ENCODE measurements at places on chromosomes 7 and 10. TPM values are rescaled to one million over a fixed set of nuclear protein-coding genes. Genes with fewer than 3 reads are reported as not detected.

The HOXA6 gene
- 0.34 TPM for total RNA-seq

The FGL2 gene
- total RNA-seq: 7.7 TPM

The WNT2 gene
- total RNA-seq: 0.31 TPM

The FFAR4 gene
- 0.37 TPM for total RNA-seq

The PPP1R3C gene
- 11.5 TPM for total RNA-seq

The OPN1SW gene
- not detected for total RNA-seq

The GDF10 gene
- 13.7 TPM for total RNA-seq

The TNRC18 gene
- 37.7 TPM for total RNA-seq

The CNNM1 gene
- 1.4 TPM for total RNA-seq

The MALRD1 gene
- 0.87 TPM for total RNA-seq

The PIP gene
- not detected for total RNA-seq

The A1CF gene
- total RNA-seq: 11.8 TPM

The TCERG1L gene
- 0.58 TPM for total RNA-seq

The ASAH2 gene
- 3.6 TPM for total RNA-seq

The SLC13A1 gene
- total RNA-seq: 0.09 TPM

The PAPSS2 gene
- 33.9 TPM for total RNA-seq

The GRM3 gene
- total RNA-seq: not detected

The CCDC146 gene
- total RNA-seq: 3.3 TPM

The ASB13 gene
- total RNA-seq: 17.6 TPM

The SKIDA1 gene
- 0.70 TPM for total RNA-seq

The VAX1 gene
- total RNA-seq: not detected

The CTAGE4 gene
- total RNA-seq: 5.4 TPM

The SCRN1 gene
- total RNA-seq: 35.2 TPM

The ENTPD1 gene
- total RNA-seq: 10.9 TPM
